ENCODE measurements at places on chromosomes 6 and 20. TPM values are rescaled to one million over a fixed set of nuclear protein-coding genes. Genes with fewer than 3 reads are reported as not detected.

COL21A1 gene
- 9.4 TPM for total RNA-seq

UBR2 gene
- total RNA-seq, result 39.6 TPM

ULBP3 gene
- total RNA-seq, result 2.4 TPM

SYNJ2 gene
- 4.5 TPM for total RNA-seq

C6orf141 gene
- 4.1 TPM for total RNA-seq

EEF1E1 gene
- 16.7 TPM for total RNA-seq

WFDC6 gene
- not detected for total RNA-seq

FAM209B gene
- total RNA-seq, result 0.59 TPM

PRELID3B gene
- total RNA-seq, result 43.0 TPM

HLA-DOB gene
- total RNA-seq, result 0.95 TPM

SLPI gene
- 1,714 TPM for total RNA-seq

CCDC170 gene
- total RNA-seq, result 5.4 TPM

SNTA1 gene
- 6.7 TPM for total RNA-seq

ID4 gene
- 27.8 TPM for total RNA-seq

EDEM2 gene
- 45.4 TPM for total RNA-seq

FAM162B gene
- 14.9 TPM for total RNA-seq

OR2H2 gene
- total RNA-seq, result not detected

PSORS1C1 gene
- total RNA-seq, result 10.5 TPM

GHRH gene
- total RNA-seq, result not detected

MYH7B gene
- total RNA-seq, result 0.56 TPM

EYA4 gene
- 2.6 TPM for total RNA-seq

POPDC3 gene
- 0.80 TPM for total RNA-seq

SUPT3H gene
- total RNA-seq, result 6.7 TPM

TCP11 gene
- not detected for total RNA-seq

All from lower lobe of right lung (tissue), 2 donors.